HEK293T (cell line): ENCODE measurements at places on chromosomes 11 and 22.
A peak's percentile ranks its signal among the peaks of the same experiment; 100 is the strongest.

GRCh38 chr11:10627291-10627690, 58.8 kb upstream of the LYVE1 start:
- DNase-seq, result no peak

GRCh38 chr11:48172818-48173609, 43.6 kb upstream of the OR4B1 start:
- peak; percentile 84 for DNase-seq

- DNase-seq, result no peak
Measured at GRCh38 chr11:47148270-47148669, 28.4 kb downstream of the ARFGAP2 start.

- no peak for DNase-seq
Measured at GRCh38 chr11:131301306-131301705, 69.1 kb upstream of the NTM start.

DNA sequence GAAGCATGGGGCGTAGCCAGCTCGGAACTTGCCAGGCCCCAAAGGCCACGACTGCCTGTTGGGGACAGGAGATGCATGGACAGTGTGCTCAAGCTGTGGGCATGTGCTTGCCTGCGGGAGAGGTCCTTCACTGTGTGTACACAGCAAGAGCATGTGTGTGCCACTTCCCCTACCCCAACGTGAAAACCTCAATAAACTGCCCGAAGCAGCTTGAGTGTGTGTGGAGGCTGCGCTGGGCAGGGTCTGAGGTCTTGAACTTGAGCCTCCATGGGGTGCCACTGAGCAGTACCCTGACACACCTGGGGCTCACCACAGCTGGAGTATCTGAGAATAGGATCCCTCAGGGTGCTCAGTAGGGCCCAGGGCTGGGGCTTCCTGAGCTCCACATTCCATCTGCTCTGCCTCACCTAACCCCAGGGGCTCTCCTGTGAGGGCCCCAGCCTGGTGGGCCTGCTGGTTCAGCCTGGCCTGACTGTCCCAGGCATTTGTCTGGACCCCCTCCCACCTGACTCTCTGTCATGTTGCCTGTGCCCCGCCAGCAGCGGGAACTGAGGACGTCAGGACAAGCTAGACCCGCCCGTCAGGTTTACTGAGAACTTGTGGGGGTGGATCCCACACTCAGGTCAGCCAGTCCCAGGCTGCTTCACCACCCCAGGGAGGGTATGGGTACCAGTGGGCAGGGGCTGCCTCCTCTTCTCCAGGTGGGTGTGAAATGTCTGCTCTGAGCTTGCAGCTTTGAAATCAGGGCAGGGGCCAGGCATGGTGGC, 3.2 kb downstream of the RASSF7 start:
- no peak for DNase-seq

DNA sequence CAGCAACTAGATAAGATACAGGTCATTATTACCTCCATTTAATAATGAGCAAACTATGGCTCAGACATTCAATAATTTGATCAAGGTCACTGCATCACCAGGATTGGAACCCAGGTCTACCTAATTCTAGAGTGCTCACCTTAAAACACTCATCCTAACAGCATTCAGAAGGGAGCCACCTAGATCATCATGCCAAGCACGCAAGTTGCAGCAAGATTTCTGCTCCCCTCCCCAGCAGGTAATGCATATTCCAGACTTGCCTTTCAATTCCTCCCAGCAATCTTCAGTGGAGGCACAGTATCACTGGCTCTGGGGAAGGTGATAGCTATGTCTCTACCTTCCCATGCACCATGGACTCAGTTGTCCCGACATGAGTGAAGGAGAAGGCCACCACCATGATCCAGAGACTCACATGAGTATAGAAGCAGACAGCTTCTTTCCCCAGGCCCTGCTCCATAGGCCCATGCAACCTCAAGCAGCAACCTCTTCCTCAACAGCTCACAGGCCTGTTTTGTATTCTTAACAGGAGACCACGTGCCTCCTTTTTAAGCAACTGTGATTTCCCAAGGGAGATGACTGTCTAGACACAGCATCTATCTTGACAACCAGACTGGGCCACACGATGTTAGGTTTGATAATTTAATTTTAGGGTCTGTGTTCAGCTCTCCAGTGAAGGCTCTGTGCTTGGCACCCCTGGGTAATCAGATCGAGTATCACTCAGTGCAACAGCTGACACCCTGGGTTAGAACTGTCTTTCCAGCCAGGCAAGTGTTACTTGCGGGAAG, 36.4 kb downstream of the RAB30 start:
- DNase-seq, result no peak

- DNase-seq, result no peak
Measured at GRCh38 chr22:25567251-25567675, 2.8 kb downstream of the GRK3 start.

GRCh38 chr11:23856654-23857053, 640.2 kb upstream of the LUZP2 start:
- no peak for DNase-seq

DNA sequence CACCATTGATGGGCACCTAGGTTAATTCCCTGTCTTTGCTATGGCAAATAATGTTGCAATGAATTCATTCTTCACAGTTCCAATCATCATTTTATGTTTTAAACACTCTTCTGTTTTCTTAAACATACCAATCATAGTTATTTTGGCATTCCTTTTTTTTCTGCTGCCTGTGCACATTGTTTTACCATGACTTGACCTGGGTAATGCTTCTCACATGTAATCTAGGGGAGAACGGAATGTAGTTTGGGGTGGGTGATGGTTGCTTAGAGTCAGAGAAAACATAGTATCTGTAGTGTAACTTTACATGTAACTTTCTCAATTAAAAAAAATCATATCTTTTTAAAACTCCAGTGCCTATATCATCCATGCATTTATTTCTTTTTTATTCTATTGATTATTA, 1945.3 kb upstream of the RAG2 start:
- DNase-seq, result no peak

- DNase-seq, result no peak
Measured at GRCh38 chr11:64539711-64540427, 51.2 kb upstream of the SLC22A12 start.

DNA sequence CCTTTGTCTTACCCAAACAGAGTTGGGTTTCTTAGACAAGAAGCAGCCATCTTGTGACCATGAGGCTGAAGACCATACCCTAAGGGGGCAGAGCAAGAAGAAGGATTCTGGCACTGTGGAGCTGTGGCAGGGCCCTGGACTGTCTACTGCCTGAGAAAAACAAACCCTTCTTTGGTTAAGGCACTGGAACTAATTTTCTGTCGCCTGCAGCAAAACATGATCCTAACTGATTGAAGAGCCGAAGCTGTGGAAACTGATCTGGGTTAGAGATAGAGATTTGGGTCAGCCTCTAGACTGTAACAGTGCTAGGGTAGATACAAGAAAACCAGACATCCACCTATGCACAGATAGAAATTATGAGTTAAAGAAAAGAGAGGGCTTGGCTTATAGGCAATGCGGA, 11.3 kb upstream of the ACER3 start:
- DNase-seq, result no peak

DNA sequence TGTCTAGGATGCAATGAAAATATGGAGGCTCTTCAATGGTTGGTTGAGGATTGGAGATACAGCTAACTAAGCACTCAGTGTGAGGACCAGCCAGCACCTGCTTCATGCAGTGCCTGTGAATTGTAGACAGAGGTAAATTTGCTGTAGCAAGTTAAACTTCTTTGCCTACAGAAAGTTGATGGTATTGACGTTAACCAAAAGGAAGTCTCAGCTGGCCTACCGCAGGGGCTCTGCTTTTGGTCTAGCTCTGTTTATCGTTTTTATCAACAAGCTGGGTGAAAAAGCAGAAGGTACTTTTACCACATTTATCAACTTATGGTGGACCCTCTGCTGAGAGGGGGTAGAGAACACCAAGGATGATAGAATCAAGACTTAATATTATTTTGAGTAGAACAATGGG, 51.6 kb downstream of the GRAMD1B start:
- no peak for DNase-seq

DNA sequence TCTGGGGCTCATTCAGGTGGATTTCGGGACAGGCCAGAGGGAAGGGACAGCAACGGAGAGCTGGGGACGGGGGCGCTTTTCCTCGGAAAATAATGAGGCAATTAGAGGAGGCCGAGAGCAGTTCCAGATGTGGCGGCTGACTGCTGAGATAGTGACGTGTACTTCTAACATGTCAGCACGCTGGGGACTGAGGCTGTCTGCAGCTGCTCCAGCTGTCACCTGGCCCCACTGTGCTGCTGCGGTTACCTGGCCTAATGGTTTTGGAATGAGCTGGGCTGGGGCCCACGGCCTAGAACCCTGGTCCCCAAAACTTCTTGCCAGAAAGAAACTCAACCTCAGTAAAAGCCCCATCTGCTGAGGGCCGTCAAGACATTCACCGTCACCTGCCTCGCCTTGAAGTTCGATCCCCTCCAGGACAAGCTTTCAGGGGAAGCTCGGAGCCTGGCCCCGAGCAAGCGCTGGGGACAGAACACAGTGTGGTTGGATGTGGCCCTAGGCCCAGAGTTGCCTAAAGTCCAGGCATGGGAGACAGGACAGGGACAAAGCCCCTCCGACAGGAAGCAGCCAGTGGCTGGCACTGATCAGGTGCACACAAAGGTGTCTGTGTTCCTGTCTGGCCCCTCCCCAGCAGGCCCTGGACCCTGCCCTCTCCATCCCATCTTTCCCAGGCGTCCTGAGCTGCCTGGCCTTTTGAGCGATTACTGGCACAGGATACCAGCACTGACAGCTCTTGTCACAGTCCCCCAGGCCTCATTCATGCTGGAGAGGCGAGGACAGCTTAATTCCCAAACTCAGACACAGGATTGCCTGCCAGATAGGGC, 22.1 kb downstream of the RPUSD4 start:
- DNase-seq, result no peak

- no peak for DNase-seq
Measured at GRCh38 chr22:48853627-48854240, 973.9 kb downstream of the BRD1 start.

DNA sequence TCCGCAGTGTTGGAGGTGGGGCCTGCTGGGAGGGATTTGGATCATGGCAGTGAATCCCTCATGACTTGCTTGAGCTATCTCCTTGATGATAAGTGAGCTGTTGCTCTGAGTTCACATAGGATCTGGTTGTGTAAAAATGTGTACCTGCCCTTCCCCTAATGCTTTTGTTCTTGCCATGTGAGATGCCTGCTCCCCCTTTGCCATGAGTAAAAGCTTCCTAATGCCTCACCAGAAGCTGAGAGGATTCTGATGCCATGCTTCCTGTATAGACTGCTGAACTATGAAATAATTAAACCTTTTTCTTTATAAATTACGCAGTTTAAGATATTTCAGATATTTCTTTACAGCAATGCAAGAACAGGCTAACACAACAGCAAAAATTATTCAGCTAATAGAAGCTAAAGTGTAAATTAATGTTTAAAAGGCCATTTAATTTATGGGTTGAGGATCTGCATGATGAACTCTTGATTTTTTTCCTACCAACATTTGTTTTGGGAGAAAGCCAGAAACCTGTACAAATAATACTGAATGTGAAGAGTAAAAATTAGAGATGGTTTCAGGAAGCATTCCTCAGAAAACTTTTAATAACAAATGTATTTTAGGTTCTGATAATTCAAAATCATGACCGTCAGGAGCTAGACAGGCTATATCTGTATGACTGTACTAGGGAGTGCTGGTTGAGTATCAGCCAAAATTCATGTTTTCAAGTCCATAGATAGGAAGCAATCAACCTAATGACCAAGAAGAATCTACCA, 177.5 kb upstream of the GRIA4 start:
- no peak for DNase-seq

DNA sequence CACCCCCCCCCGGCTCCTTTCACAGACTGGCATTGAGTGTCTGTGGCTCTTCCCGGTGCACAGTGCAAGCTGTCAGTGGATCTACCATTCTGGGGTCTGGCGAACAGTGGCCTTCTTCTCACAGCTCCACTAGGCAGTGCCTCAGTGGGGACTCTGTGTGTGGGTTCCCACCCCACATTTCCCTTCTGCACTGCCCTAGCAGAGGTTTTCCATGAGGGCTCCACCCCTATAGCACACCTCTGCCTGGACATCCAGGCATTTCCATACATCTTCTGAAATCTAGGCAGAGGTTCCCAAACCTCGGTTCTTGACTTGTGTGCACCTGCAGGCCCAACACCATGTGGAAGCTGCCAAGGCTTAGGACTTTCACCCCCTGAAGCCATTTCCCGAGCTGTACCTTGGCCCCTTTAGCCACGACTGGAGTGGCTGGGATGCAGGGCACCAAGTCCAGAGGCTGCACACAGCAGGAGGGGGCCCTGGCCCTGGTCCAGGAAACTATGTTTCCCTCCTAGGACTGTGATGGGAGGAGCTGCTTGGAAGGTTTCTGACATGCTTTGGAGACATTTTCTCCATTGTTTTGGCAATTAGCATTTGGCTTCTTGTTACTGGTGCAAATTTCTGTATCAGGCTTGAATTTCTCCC, 26.0 kb downstream of the BCL2L13 start:
- no peak for DNase-seq

GRCh38 chr11:75280770-75281468, 40.3 kb downstream of the TPBGL start:
- no peak for DNase-seq

DNA sequence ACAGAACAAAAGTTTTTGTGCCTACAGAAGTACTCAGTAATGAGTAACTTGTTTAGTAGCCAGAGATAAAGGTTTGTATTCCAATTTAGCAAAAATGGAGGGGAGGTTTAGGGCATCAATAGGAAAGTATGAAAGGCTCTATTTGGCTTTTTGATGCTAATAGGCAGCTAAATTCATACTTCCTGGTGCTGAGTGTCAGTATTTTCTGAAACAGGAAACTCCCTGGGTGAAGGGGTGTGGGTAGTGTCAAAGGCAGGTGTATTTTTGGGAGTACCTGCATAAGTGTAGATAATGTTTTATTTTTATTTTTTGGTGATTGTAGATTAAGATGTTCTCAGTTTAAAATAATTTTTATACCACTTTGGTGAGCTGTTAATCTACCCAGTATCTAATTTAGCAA, 29.3 kb upstream of the MMP7 start:
- no peak for DNase-seq

GRCh38 chr11:19237381-19237780, 3.4 kb downstream of the E2F8 start:
- no peak for DNase-seq

DNA sequence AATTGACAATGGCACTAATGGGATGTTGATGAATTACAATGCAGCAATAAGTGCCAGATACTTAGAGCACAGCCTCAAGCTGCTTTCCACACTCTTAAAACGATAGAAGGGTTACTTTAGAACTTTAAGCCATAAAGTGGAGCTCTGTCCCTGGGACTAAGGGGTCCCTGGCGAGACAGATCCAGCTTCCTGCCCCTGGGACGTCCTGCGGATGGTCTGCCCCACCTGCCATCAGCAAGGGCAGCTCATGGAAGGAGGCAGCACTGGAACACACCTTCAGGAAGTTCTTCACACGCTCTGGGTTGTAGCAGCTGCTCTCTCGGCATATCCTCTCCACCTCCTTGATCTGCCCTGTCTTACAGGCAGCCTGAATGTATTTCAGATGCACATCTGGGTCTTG, 45.1 kb upstream of the SLC25A1 start:
- no peak for DNase-seq

DNA sequence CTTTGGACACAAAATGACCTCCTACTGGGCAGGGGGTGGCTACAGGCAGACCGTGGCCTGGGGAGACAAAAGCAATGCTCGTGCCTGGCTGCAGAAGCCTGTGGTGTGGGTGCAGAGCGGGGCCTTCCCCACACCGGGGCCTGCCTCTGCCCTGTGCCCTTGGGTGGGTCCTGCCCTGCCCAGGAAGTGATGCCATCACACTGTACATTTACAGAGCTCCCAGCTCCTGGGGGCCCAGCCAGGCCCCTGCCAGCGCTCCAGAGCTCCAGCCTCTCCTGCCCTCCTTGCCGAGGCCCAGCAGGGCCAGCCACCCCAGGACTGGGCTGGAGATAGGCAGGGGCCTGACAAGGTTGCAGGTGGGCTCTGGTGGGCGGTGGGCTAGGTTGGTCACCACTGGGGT, 40.1 kb downstream of the MUC5B start:
- DNase-seq, result no peak

GRCh38 chr11:3158131-3158591, 6.9 kb downstream of the OSBPL5 start:
- DNase-seq, result no peak
